ENCODE measurements at places on chromosomes 12 and 14. TPM values are rescaled to one million over a fixed set of nuclear protein-coding genes. Genes with fewer than 3 reads are reported as not detected.

DNA sequence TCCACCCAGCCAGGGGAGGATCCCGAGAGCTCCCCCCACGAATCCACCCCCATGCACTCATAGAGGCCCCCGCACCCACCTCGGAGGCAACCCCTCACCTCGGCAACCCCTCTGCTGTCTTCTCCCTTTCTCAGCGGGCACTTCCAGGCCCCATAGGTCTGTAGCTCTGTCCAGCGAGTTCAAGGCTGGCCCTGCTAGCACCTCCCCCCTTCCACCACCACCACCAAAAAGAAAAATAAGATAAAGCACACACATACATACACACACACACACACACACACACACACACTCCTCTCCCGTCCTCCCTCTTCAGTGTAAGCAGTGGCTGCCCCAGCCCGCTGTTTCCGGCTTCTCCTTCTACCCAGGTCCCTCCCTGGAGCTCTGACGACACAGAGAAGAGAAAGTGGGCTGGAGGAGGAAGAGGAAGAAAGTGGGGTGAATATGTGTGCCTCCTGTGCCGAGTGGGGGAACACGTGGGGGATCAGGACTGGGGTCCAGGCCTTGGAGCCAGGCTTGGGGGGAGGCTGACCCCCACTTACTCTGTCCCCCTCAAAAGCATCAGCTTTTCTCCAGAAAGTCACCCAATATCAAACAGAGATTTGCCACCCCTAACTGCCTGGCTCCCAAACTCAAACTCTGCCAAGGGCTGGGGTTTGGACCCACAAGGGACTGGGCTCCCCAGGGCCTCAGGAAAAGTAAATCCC lies at the start of gene STAT6:
Gene STAT6 (minus strand): TSS at position 332 of the 704 bp plus-strand sequence. CDS start 3,084 bp downstream, outside the sequence.
- DNase-seq = peak; percentile 64

DNA sequence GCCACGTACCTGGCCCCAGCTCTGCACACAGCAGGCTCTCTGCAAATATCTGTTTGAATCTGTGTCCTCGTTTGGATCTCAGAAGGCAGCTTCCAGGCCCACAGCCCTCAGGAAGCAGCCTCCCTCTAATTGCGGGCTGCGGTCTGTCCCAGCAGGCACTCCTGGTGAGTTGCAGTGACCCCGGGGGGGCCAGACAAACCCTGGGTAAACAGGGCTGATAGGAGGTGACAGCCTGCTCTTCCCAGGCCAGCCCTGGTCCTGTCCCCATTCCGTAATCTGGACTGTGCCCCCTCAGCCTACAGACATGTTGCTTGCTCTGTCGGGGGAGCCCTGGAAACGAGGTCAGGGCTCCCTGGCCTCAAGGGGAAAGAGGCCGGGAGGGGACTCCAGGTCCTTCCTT lies 2.0 kb downstream of the FOXN4 start:
- no peak for DNase-seq

The CCDC175 gene
- not detected for total RNA-seq

DNA sequence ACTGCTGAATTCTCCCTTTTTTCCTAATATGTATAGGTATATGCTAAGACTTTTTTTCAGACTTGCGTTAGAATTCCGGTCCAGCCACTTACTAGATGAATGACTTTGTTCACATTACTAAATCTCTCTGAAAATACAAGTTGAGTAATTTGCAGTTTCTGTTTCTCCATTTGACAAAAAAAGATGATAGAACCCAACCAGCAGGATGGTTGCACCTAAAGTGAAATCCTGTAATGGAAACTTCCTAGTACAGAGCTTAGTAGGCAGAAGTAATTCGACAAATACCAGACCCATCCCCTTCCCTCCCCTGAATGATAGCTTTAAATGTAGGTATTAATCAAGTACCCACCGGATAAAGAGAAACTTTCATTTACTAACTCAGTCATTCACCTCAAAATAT lies 113.6 kb upstream of the RAP1B start:
- no peak for DNase-seq

GRCh38 chr12:66508025-66508424 lies 170.9 kb downstream of the GRIP1 start:
- no peak for DNase-seq

The GNPNAT1 gene
- 9.7 TPM for total RNA-seq

The MMP17 gene
- 11.3 TPM for total RNA-seq

The SLCO1B1 gene
- not detected for total RNA-seq

The OR4E2 gene
- total RNA-seq = not detected

The TGFB3 gene
- total RNA-seq = 3.1 TPM

The GNB3 gene
- total RNA-seq = 0.51 TPM

The MANSC1 gene
- 1.5 TPM for total RNA-seq

GRCh38 chr12:53726341-53726740 lies 911 bp downstream of the CALCOCO1 start:
- DNase-seq = no peak

The STRAP gene
- total RNA-seq = 78.1 TPM

The RPS6KL1 gene
- 5.2 TPM for total RNA-seq

DNA sequence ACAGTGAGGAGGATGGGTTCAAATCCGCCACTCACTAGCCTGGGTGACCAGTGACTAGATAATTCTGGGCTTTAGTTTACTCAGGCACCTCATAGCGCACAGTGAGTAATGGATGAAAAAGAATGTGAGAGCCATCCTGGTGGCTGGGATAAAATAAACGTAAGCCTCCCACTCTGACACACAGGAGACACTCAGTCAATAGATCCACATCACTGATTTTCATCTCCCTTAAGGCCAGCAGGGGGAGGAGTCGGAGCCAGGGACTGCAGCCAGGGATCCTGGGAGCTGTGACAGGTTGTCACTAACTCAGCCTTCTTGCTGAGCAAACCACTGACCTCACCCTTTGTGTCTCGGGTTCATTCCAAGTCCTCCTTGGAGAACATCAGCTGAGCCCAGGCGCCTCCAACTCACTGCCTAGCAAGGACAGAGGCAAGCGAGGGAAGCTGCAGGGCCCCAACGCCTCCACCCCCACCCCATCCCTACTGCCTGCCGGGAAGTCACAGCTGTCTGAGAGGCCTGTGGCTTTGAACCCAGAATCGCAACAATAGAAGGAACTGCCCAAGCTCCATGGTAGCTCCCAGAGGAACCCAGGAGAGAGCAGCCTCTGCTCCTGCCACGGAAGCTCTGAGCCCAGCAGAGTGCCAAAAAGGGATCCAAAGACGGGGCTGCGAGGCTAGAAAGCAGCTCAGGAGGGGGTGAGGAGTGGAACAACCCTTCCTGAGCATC lies 30.7 kb downstream of the PXN start:
- DNase-seq = no peak

The RPGRIP1 gene
- total RNA-seq = not detected

- no peak for DNase-seq
Measured at GRCh38 chr14:65421201-65421981, 8.9 kb downstream of the FUT8 start.

The PROX2 gene
- total RNA-seq = not detected

GRCh38 chr12:62766496-62766895 lies 168.5 kb downstream of the PPM1H start:
- DNase-seq = no peak

DNA sequence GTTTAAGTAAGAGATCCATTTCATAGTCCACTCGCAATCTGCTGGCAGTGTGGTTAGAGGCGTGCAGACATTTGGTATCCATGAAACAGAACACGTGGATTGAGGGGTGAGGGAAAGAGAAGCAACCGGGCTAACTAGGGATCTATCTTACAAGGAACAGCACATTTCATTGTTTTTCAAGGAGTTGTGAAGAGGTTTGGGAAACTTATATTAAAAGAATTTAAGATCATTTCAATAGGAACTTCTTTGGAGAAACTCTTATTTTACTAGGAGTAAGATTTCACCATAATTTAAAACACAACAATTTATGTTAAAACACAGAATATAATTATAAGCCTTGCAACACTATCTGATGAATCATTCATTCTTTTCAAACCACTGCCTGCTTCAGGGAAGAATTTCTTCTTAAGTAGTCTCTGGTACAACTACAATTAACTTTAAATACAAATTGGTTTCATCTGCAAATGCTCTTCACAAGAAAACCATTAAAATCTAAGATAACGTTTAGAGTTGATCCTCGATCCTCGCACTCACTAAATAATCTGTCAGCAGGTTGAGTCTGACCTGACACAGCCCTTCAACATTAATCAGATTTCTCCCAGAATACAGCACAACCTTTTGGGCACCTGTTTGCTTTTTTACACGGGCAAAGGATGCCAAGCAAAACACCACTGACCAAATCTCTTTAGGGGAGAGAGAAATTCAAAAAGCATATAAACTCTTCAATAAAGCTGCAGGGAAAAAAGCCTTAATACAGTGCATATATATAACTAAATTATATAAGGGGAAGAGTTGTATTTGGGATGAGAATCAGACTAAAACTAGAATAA lies 27.3 kb downstream of the PPTC7 start:
- DNase-seq = no peak

DNA sequence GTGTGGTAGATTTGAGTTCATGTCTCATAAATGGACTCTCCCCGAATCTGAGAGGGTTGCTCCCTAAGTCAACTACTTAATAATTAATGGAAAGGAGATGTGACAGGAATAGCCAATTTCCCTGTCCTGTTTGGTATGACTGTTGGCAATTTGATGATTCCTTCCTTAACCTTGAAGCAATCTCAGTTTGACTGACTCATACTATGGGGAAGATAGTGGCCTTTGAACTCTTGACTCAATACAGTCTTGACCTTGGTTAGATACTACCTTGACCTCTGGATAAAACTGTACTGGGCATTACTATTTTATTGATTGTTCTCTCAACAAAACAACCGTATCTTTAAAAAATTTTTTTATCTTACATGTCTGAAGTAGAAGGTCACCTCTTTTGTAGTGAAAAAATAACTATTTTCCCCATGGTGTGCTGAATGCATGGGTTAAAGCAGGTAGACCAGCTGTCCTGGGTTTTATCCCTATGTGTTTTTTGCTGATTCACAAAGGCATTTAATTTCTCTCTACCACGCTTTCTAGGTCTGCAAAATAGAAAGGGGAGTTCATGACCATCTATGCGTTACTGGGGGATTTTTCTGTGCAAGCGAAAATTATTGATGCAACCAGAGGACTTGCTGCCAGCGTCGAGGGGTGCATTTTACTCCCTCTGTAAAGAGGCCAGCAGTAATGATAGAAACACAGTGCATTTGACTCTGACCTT lies 80.1 kb downstream of the ETV6 start:
- no peak for DNase-seq

GRCh38 chr14:33555710-33556350 lies 395.0 kb downstream of the EGLN3 start:
- no peak for DNase-seq

DNA sequence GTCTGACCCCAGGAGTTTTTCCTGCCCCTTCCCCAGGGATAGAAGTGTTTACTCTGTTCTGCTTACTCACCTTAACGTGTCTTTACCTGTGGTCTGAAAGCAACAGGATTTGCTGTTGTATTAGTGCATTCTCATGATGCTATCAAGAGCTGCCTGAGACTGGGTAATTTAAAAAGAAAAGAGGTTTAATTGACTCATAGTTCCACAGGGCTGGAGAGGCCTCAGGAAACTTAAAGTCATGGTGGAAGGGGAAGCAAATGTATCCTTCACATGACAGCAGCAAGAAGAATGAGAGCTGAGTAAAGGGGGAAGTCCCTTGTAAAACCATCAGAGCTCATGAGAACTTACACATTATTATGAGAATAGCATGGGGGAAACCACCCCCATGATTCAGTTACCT lies 240.4 kb downstream of the SNAPC1 start:
- no peak for DNase-seq

- no peak for DNase-seq
Measured at GRCh38 chr14:71204768-71205167, 297.5 kb downstream of the PCNX1 start.

- no peak for DNase-seq
Measured at GRCh38 chr12:40146800-40147797, 41.2 kb upstream of the SLC2A13 start.

- no peak for DNase-seq
Measured at GRCh38 chr14:64700894-64701293, 3.3 kb upstream of the PLEKHG3 start.

The PPP1CC gene
- 148 TPM for total RNA-seq

GRCh38 chr14:84225268-84225667 lies 1304.7 kb upstream of the FLRT2 start:
- no peak for DNase-seq

DNA sequence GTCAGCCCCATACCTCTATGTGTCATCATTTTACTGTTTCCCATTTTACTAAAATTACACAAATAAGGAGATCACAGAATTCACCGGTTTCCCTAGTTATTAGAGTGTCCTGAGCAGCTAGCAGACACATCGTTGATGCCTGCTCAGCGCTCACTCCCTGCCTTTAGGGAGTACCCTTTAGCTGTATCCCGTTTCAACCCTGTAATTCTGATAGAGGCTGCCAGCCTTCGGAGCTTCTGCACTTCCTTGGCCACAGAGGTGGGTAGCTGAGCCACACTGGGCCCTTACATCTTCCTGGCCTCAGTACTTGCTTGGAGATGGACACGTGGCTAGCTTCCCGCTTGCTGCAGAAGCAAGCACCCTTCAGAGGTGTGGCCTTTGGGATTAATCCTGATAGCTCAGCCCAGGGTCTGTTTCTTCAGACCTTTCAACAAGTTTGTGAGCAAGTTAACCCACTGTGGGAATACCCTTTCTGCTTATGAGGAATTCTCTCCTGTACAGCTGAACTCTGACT lies 14.3 kb upstream of the FBXW8 start:
- no peak for DNase-seq

The ETNK1 gene
- 98.5 TPM for total RNA-seq

DNA sequence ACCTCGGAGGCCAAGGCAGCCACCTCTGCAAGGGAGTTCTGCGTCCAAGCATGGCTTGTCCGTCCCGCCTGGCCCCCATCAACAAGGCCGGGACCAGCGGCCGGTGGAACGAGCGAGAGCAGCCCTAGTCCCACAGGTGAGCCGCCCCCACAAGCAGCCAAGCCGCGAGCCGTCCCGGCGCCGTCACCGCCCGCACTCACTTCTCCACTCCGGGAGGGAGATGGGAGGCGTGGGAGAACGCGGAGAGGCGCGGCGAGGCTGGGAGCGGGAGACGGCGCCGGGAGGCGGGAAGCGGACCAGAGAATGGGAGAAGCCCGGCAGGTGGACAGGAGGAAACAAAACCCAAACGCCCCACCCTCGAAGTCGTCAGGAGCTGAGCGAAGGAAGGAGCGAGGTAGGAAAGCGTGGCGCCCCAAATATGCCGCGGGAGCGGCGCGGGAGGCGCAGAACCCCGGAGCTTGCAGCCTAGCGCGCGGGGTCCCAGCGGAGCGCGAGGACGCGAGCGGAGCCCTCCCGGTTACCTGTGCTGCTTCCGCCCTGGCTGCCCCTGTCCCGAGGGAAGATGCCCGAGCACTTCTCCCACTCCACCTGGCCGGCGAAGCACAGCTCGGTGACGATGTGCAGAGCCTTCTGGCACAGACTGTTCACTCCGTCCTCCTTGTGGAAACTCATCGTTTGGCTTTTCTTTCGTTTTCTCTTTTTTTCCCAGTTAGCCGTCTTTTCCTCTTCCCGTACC lies 600 bp downstream of the SYT10 start:
- DNase-seq = no peak

DNA sequence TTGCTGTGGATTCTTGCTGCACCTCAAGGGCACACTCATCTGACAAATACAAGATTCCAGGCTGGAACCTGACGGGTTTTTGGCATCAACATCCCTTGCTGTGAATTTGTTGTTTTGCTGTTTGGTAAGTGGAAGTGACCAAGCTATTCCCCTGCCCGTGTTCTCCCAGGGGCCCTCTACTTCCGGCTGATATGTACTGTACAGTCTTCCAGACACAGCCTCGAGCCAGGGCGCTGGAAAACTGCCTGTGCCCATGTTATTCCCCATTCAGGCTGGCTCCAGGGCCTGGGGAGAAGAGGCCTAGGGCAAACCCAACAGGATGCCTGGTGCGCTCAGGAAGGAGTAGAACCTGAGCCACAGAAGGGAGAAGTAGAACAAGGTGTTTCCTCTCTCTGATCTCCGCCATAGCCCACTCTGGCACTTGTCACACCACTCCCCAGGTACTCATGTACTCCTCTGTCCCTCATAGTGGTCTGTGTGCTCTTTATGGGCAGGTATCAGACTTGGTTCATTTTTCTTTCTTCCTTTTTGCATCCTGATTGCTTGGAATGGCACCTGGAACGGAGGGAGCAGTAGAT lies 67.8 kb upstream of the LTA4H start:
- DNase-seq = no peak
